ENCODE measurements at places on chromosomes 5 and 9. TPM values are rescaled to one million over a fixed set of nuclear protein-coding genes. Genes with fewer than 3 reads are reported as not detected.

ANKRD18A gene
- total RNA-seq, result 2.3 TPM

SLC27A6 gene
- 1.9 TPM for total RNA-seq

SHC3 gene
- total RNA-seq, result 0.64 TPM

HAPLN1 gene
- total RNA-seq, result 2.3 TPM

AK8 gene
- total RNA-seq, result 0.43 TPM

PCDHB11 gene
- total RNA-seq, result 4.0 TPM

LEAP2 gene
- total RNA-seq, result 3.6 TPM

SLC6A18 gene
- not detected for total RNA-seq

NR2F1-AS1 gene
- 8.3 TPM for total RNA-seq

FOXD4L6 gene
- total RNA-seq, result not detected

TMEM252 gene
- total RNA-seq, result not detected

HRCT1 gene
- not detected for total RNA-seq

SLC36A3 gene
- total RNA-seq, result not detected

NTNG2 gene
- total RNA-seq, result 1.2 TPM

FOXD4 gene
- total RNA-seq, result not detected

TLX3 gene
- not detected for total RNA-seq

SLIT3 gene
- total RNA-seq, result 0.22 TPM

PHF24 gene
- 1.8 TPM for total RNA-seq

TTC39B gene
- total RNA-seq, result 4.1 TPM

ARHGEF28 gene
- total RNA-seq, result 0.28 TPM

ADGRD2 gene
- 0.43 TPM for total RNA-seq
